Stomach (tissue), 19 donors: ENCODE measurements at places on chromosomes 5 and 9. TPM values are rescaled to one million over a fixed set of nuclear protein-coding genes. Genes with fewer than 3 reads are reported as not detected.

GRCh38 chr5:17930346-17930745 is 296.1 kb downstream of the TAF11L14 start:
- no peaks in the 10 kb centered on the region for H3K4me1 ChIP-seq
- H3K4me3 ChIP-seq = no peak overlapping the region
- H3K27ac ChIP-seq = no peak overlapping the region
- H3K36me3 ChIP-seq = no peaks in the 10 kb centered on the region
- no peak for DNase-seq

The IFNK gene
- total RNA-seq = not detected

DNA sequence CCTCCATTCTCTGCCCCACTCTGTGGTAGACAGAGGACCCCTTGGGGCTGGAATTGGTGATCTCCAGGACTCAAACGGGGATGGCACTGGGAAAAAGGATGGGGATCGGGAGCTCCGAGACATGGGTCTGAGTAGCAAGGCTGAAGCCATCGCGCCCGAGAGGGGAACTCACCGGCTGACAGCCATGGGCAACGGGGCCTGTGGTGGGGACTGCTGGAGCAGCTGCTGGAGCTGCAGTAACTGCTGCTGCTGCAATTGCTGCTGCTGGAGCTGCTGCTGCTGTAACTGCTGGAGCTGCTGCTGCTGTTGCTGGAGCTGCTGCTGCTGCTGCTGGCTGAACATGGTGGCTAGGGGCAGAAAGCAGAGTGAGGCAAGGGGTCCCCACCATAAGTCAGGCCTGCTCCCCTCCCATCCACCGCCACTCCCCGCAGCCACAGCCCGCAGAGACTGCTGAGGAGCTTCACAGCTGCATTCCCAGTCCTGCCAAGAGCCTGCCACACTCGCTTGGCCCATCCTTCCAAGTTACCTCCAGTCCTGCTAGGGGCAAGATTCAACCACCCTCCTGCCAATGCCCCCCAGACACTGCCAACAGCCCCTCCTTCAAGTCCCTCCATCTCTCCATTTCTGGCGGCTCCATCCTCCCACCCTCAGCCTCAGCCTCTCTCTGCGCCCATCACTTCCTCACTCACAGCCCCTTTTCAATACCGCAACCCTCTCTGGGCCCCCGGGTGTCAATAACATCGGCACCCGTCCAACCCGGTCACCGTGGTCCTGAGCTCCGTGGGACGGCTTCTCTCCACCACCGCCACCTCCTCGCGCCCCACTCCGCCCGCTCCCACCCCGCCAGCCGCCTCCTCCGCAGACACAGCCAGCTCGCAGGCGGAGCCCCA is 611 bp downstream of the CIZ1 start:
- peak overlapping the region; percentile 95 for H3K27ac ChIP-seq
- peaks cover 30% of the 10 kb centered on the region for H3K36me3 ChIP-seq
- H3K4me1 ChIP-seq = peaks cover 30% of the 10 kb centered on the region
- peak overlapping the region; percentile 96 for H3K4me3 ChIP-seq

DNA sequence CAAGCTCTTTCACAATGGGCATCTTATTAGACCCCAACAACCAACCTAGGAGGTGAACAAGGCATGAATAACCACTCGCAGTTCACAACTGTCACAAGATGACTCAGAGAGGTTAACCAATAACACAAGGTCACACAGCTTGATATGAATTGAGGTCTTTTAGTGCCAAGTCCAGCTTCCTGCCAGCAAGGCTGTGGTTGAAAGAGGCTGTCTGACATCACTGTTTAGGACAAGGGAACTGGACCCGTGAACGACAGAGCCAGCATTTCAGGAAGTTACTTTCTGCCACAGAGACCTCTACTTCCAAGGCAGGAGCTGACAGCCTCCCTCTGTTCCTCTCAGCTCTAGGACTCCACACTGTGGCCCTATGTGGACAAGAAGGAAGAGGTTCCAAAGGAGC is 53.4 kb upstream of the ALDH1B1 start:
- no peak for DNase-seq
- no peaks in the 10 kb centered on the region for H3K36me3 ChIP-seq

GRCh38 chr9:38073882-38074281 is 4.9 kb upstream of the SHB start:
- H3K27ac ChIP-seq = no peak overlapping the region
- no peak overlapping the region for H3K4me3 ChIP-seq
- no peaks in the 10 kb centered on the region for H3K36me3 ChIP-seq
- H3K27me3 ChIP-seq = no peaks in the 10 kb centered on the region
- H3K4me1 ChIP-seq = peaks cover 21% of the 10 kb centered on the region
- no peak for DNase-seq

DNA sequence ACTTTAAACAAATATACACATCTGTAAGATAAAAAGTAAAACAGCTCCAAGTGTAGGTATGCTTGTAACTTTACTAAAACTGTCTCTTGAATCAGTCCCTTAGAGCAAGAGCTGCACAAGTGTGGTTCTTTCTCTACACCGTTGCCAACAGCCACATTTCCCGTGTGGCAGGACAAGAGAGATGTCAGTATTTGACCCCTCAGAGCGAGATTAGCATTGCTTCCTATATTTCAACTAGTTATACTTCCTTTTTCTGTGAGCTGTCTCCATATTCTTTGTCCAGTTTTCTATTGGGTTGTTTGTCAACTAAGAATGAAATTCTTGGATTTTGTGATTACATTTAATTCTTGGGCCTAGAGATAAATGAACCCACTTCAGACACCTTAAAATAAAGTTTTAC is 8.0 kb downstream of the PLIN2 start:
- DNase-seq = no peak
- no peak overlapping the region for H3K4me3 ChIP-seq
- H3K36me3 ChIP-seq = peaks cover 99% of the 10 kb centered on the region
- H3K4me1 ChIP-seq = peaks cover 40% of the 10 kb centered on the region
- no peaks in the 10 kb centered on the region for H3K27me3 ChIP-seq
- no peak overlapping the region for H3K27ac ChIP-seq

DNA sequence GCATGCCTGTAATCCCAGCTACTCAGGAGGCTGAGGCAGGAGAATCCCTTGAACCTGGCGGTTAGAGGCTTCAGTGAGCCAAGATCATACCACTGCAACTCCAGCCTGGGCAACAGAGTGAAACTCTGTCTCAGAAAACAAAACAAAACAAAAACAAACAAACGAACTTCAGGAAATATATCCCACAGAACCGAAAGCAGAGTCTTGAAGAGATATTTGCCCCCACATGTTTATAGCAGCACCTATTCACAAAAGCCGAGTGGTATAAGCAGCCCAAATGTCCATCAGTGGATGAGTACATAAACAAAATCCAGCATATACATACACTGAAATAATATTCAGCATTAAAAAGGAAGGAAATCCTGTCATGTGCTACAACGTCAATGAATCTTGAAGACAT is 57.6 kb upstream of the GRIN3A start:
- H3K36me3 ChIP-seq = no peaks in the 10 kb centered on the region
- H3K4me3 ChIP-seq = no peak overlapping the region
- no peaks in the 10 kb centered on the region for H3K4me1 ChIP-seq
- H3K27ac ChIP-seq = no peak overlapping the region

DNA sequence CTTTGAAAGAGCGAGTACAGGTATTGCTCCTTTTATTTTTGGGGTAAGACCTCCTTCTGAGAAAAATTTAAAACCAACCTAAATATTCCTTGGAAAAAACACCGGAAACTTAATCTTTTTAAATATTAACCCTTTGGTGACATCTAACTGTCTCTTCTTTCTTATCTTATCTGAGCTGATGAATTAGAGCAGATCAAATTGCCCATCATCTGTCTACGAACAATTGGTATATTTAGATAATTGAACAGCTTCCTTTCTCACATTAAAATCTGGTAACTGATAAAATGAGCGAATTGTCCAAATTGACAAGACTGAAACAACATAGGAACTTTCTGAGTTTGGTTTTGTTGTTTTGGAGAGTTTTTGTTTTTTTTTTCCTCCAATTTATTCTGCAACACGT is 2.0 kb downstream of the ISL1 start:
- peaks cover 37% of the 10 kb centered on the region for H3K4me1 ChIP-seq
- H3K27me3 ChIP-seq = peaks cover 63% of the 10 kb centered on the region
- H3K4me3 ChIP-seq = peak overlapping the region; percentile 68
- H3K27ac ChIP-seq = peak overlapping the region; percentile 97

GRCh38 chr5:84425365-84425881 is 40.7 kb upstream of the EDIL3 start:
- H3K4me3 ChIP-seq = no peak overlapping the region
- DNase-seq = no peak
- H3K27ac ChIP-seq = no peak overlapping the region
- H3K27me3 ChIP-seq = no peaks in the 10 kb centered on the region
- no peaks in the 10 kb centered on the region for H3K4me1 ChIP-seq

- no peaks in the 10 kb centered on the region for H3K27me3 ChIP-seq
- no peak for DNase-seq
- no peak overlapping the region for H3K4me3 ChIP-seq
- H3K36me3 ChIP-seq = peaks cover 23% of the 10 kb centered on the region
- H3K4me1 ChIP-seq = no peaks in the 10 kb centered on the region
Observed at GRCh38 chr5:41918105-41918504, 7.0 kb upstream of the FBXO4 start.

The MLANA gene
- total RNA-seq = not detected

The FOXD4L4 gene
- total RNA-seq = not detected

DNA sequence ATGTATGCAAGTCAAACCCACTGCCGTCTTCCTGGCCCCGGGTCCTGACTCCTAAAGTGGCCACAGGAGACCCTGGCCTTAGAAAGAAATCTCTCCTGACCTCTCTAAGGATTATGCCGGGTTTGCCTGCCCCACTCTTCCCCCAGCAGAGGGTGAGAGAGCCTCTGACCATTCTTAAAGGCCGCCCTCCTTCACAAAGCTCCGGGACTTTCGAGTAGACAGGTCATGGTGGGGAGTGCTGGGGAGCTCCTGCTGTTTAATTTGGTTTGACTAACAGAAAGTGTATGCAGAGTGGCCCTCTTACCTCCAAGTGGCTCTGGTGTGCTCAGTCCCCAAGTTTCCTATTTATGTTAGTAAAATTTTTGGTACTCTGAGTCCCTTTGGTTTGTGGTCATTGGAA is 111.8 kb downstream of the LRRC70 start:
- no peaks in the 10 kb centered on the region for H3K27me3 ChIP-seq
- no peak overlapping the region for H3K4me3 ChIP-seq
- no peak for DNase-seq
- no peaks in the 10 kb centered on the region for H3K4me1 ChIP-seq

DNA sequence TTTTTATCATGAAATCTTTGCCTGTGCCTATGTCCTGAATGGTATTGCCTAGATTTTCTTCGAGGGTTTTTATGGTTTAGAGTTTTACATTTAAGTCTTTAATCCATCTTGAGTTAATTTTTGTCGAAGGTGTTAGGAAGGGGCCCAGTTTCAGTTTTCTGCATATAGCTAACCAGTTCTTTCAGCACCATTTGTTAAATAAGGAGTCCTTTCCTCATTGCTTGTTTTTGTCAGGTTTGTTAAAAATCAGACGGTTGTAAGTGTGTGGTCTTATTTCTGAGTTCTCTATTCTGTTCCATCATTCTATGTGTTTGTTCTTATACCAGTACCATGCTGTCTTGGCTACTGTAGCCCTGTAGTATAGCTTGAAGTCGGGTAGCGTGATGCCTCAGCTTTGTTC is 55.9 kb downstream of the YTHDC2 start:
- no peak for DNase-seq
- no peak overlapping the region for H3K4me3 ChIP-seq
- peaks cover 100% of the 10 kb centered on the region for H3K36me3 ChIP-seq
- no peak overlapping the region for H3K27ac ChIP-seq
- no peaks in the 10 kb centered on the region for H3K4me1 ChIP-seq

The IQGAP2 gene
- total RNA-seq = 110 TPM

The JADE2 gene
- total RNA-seq = 109 TPM

The CKS2 gene
- 1.4 TPM for total RNA-seq

- H3K36me3 ChIP-seq = no peaks in the 10 kb centered on the region
- peak overlapping the region; percentile 74 for H3K27ac ChIP-seq
Observed at GRCh38 chr9:2230362-2230761, 215.2 kb downstream of the SMARCA2 start.

- H3K4me3 ChIP-seq = no peak overlapping the region
- no peak overlapping the region for H3K27ac ChIP-seq
- DNase-seq = no peak
- no peaks in the 10 kb centered on the region for H3K36me3 ChIP-seq
Observed at GRCh38 chr9:31445960-31446359, 938.5 kb upstream of the ACO1 start.

DNA sequence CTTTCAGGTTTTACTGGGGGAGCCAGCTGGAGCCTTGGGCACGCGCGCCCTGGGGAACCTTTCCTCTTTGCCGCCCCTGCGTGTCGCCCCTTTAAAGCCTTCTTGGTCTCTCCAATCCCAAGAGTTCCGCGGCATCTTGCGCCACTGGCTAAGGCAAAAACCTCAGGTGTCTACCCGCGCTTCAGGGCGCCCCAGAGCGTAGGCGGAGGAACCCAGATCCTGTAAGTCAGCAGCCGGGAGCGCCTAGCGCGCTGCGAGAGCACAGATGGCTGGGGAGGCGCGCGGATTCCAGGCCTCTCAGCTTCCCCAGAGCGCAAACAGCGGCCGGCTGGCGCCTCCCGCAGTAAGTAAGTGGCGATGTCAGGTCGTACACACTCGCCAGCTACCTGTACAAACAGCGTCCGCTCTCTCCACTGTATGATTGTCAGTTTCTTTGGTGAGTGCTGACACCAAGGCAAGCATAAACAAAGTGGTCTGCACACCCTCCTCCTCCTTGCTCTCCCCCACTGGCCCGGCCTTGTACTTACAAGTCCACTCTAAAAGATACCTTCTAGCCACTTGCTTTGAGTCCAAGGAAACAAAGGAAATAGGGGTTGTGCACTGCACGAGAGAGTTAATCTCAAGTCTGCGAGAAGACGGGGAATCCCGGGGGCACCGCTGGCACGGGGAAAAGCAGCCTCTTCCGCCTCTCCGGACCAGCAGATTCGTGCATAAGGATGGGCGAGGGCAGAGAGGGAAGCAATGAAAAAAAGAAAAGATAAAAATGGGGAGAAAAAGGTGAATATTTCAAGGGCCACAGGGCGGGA is 2.9 kb downstream of the HTR1A start:
- H3K36me3 ChIP-seq = no peaks in the 10 kb centered on the region
- H3K4me3 ChIP-seq = no peak overlapping the region
- no peaks in the 10 kb centered on the region for H3K4me1 ChIP-seq
- no peak for DNase-seq
- no peak overlapping the region for H3K27ac ChIP-seq
- peaks cover 35% of the 10 kb centered on the region for H3K27me3 ChIP-seq

DNA sequence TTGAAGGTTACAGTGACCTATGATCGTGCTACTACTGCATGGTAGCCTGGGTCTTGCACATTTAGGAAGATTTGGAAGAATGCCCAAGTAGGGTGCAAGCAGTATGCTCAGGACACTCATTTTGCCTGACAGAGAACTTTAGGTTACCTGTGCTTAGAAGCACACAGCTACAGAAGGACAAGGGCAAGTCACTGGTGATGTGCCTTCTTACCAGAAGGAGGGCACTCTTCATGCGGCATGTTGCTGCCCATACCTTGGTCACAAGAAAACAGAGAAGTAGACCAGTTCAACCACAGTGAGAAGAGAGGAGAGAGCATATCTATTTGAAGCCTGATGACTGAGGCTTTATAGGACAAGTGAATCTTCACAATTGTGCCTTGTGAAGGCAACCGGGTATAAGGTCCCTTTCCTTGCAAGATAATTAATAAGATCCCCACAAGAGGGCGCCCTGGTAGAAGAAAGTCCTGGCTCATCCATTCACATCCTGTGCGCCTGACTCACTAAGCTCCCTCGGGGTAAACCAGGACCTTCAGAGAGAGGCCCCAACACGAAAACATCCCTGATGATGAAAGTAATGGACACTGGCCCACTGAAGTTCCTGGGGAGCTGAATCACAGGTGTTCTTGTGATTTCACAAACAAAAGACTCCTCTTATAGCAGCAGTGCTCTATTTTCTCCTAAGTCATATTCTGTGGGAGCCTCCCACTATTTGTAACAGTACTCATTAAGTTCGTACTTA is 38.1 kb upstream of the STARD4 start:
- peak; percentile 92 for DNase-seq
- no peaks in the 10 kb centered on the region for H3K27me3 ChIP-seq
- H3K36me3 ChIP-seq = no peaks in the 10 kb centered on the region
- H3K4me3 ChIP-seq = no peak overlapping the region
- peak overlapping the region; percentile 39 for H3K27ac ChIP-seq
